Activated T-cell treated with anti-CD3 and anti-CD28 coated beads, Interleukin-2, amount 50 U/mL, for 72 hours (primary cell): ENCODE measurements at places on chromosomes 11 and 22.

DNA sequence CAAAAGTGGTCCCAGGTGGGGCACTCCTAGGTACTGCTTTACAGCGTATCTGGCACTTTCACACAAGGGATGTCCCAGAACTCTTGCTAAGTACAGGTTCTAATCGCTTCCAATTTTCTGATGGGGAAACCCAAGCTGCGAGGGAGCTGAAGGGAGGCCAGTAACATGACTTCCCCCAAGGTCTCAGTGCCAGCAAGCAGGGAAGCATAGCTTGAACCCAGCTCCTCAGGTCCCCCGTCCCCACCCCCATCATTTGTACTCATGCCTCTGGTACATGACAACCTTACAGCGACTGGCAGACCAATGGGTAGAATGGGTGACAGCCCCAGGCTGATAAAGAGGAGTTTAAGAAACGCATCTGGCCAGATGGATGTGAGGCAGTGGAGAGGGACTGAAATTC lies 716 bp upstream of the ABCC8 start:
- DNase-seq, result no peak
- no peak overlapping the region for H3K27ac ChIP-seq
- no peaks in the 10 kb centered on the region for H3K36me3 ChIP-seq
- H3K27me3 ChIP-seq, result peaks cover 65% of the 10 kb centered on the region
- no peak overlapping the region for H3K4me3 ChIP-seq

GRCh38 chr11:128342511-128343134 lies 244.7 kb downstream of the ETS1 start:
- peak; percentile 86 for DNase-seq
- H3K4me1 ChIP-seq, result peaks cover 98% of the 10 kb centered on the region
- peak overlapping the region; percentile 85 for H3K27ac ChIP-seq
- no peaks in the 10 kb centered on the region for H3K27me3 ChIP-seq
- peak overlapping the region; percentile 73 for H3K4me3 ChIP-seq
- peaks cover 4% of the 10 kb centered on the region for H3K36me3 ChIP-seq

DNA sequence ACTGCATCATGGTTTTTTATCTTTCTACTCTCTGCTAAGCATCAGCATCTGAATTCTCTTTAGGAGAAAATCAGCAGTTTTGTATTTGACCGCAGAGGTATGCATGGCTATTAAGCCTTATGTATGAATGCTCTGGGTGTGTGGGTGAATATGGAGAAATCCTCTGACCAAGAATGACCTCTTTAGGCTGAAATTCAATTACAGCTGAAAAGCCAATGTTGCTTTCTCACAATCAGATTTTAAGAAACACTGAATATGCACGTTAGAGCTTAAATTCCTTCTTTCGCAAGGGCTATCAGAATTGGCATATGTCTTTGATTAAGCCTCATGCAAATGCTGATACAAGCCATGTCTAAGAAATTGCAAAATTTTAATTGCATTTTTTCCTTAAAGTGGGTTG lies 43.2 kb downstream of the ARHGAP42 start:
- H3K4me3 ChIP-seq, result no peak overlapping the region
- no peaks in the 10 kb centered on the region for H3K4me1 ChIP-seq
- no peaks in the 10 kb centered on the region for H3K27me3 ChIP-seq
- H3K36me3 ChIP-seq, result no peaks in the 10 kb centered on the region
- H3K27ac ChIP-seq, result no peak overlapping the region

- no peak for DNase-seq
- H3K27me3 ChIP-seq, result no peaks in the 10 kb centered on the region
- peak overlapping the region; percentile 48 for H3K4me3 ChIP-seq
- H3K27ac ChIP-seq, result peak overlapping the region; percentile 84
- H3K36me3 ChIP-seq, result peaks cover 13% of the 10 kb centered on the region
Measured at GRCh38 chr11:9716275-9717039, 52.6 kb downstream of the SWAP70 start.

GRCh38 chr22:49139492-49140151 lies 688.1 kb downstream of the BRD1 start:
- no peak overlapping the region for H3K27ac ChIP-seq
- no peaks in the 10 kb centered on the region for H3K36me3 ChIP-seq
- DNase-seq, result no peak
- H3K4me3 ChIP-seq, result no peak overlapping the region

GRCh38 chr11:35107861-35108260 lies 31.1 kb upstream of the CD44 start:
- H3K27me3 ChIP-seq, result no peaks in the 10 kb centered on the region
- H3K36me3 ChIP-seq, result no peaks in the 10 kb centered on the region
- H3K4me3 ChIP-seq, result no peak overlapping the region
- peaks cover 52% of the 10 kb centered on the region for H3K4me1 ChIP-seq
- H3K27ac ChIP-seq, result no peak overlapping the region

GRCh38 chr11:12238420-12238819 lies 128.0 kb downstream of the MICAL2 start:
- peak overlapping the region; percentile 84 for H3K27ac ChIP-seq
- H3K36me3 ChIP-seq, result peaks cover 15% of the 10 kb centered on the region
- H3K4me3 ChIP-seq, result no peak overlapping the region
- peaks cover 69% of the 10 kb centered on the region for H3K4me1 ChIP-seq
